ENCODE measurements at places on chromosomes 4 and X.
A peak's percentile ranks its signal among the peaks of the same experiment; 100 is the strongest.

DNA sequence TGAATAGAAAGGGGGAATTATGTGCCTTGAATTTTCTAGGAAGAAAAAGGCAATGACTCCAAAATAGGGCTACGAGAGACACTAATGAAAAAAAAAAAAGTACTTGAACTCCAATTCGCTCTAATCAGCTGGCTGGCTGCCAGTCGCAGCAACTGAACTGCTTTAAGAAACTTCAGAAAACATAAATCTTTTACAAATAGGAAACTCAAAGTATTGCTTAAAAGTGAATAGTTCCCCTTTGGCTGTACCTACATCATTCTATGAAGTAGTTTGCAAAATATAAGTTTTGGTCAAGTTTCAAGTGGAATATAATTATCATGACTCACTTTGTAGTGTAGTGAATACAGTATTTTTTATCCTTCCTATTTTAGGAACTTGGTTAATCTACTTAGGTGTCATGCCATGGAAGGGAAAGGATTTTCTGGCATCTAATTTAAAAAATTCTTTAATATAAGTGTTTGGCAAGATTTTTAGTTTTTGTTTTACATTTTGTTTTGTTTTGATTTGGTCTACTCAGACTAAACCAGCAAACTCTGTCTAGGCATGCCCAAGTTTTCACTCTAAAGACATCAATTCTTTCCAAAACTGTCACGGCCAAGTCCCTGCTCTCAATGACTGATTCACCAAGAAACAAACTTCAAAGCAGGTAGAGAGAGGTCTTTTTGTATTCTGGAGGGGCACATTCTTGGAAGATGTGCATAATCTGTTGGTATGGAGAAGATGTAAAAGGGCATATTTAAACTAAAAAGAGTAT lies 382.4 kb upstream of the GALNT7 start:
- no peak for DNase-seq

- no peak for DNase-seq
Measured at GRCh38 chr4:99859618-99860017, 34.6 kb downstream of the LAMTOR3 start.

DNA sequence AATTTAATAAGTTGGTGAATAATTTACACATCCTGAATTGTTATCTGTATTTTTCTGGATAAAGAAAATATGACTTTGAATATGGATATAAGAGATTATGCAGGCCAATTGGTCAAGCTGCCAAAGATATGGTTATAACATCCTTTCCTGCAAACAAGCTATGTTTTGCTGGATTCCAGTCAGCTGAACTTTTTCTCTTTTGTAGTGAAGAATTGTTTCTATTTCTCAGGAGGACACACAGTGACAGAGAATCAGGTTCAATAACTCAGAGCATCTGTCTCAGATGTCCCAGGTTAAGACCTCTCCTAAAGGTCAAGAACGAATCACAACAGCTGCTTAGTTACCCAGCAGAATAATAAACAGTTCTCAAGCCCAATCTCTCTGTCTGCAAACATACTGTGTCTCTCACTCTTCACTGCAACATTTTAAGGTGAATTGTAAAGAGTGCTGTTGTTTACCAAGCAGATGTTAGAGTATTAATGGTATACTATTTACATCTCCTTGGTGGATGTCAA lies 189.5 kb upstream of the ANKRD50 start:
- no peak for DNase-seq

DNA sequence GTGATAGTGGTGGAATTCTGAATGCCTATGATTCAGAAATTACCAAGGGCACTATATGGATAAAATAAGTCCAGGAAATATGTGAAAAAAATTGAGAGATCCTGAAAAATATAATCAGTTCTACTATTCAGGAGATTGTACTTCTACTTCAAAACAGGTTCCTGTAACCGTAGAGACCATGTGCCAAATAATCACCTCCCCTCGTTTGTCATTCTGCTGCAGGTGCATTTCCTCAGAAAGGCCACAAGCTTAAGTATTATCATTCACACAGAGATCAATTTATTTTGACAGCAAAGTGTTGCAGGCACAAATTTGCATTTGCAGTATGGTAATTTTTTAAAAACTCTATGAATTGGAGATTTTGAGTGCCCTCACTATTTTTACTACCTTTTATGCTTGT lies 1000.0 kb downstream of the CCSER1 start:
- no peak for DNase-seq

DNA sequence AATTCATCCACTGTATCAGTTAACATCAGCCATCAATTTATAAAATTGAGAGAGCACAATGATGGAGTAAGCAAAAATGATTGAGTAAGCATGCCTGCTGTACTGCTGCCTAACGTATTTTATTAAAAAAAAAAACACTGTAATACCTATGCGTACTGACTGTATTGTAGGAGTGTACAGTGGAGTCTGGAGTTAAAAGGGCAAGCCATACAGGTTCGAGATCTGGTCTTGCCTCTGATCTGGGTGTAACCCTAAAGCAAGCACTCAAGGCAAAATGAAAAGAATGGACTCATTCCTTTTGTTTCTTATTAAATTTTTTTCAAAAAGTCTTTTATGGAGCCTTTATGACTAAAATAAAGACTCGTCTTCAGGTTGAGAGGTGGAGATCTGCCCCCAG lies 894.2 kb upstream of the INTU start:
- no peak for DNase-seq

DNA sequence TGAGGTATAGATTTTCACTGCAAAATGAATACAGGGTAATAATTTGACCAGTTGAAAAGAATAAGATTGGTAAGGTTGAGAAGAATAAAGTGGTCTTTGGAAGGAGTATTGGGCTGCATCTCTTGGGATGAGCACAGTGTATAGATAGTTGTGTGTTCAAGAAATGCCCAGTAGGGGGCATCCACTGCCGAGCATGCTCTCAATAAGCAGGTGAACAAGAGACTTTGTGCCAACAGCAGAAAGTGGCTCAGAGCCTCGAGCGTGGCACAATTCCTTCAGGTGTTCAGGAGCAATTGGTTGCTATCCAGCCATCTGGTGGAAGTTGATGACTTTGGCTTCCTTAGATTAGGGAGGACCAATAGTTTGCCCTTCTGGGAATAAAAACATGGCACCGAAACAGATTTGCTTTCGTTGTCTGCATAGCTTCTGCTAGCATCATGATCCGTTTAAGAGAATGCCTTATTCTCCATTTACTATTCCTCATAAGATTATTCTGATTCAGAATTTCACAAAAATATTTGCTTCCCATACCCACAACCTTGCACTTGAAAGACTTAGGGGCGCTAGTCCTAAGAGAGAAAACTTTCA lies 258.1 kb upstream of the NEIL3 start:
- no peak for DNase-seq

DNA sequence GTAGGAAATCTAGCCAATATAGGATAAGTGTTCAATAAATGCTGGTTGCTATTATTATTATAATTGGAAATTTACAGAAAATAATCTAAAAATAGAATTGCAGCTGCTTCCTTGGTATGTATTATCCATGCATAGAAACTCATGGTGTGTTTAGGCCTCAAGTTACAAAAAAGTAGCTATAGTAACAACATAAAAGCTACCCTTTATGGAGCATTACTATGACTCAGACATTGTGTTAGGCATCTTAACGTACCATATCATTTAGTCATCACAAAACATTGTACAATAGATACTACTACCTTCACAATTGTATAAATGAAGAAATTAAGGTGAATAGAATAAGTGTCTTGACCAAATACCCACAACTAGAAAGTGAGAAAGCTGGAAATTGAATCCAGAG lies 126.9 kb upstream of the NRK start:
- no peak for DNase-seq

- no peak for DNase-seq
Measured at GRCh38 chr4:155762334-155762733, 3.5 kb downstream of the GUCY1B1 start.

- DNase-seq, result no peak
Measured at GRCh38 chr4:28562913-28563312, 1702.3 kb downstream of the STIM2 start.

DNA sequence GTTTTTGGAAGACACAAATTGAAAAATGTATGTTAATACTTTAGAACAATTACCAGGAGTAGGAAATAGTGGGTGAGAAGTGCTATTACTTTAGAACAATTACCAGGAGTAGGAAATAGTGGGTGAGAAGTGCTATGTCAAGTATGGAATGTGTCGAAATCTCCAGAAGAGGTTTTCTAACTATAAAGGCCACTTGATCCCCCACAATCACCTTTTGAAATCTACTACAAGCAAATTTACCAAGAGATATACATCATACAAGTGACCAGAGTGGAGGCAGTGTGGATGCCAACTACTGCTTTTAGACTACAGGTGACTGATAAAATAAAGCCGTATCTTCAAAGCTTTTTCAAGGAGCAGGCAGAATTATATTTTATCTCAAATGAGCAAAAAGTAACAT lies 43.1 kb downstream of the MAB21L2 start:
- no peak for DNase-seq

- DNase-seq, result no peak
Measured at GRCh38 chr4:23097251-23097650, 404.5 kb downstream of the GBA3 start.

GRCh38 chr4:134078230-134078914 lies 123.2 kb downstream of the PABPC4L start:
- DNase-seq, result no peak

GRCh38 chr4:109125084-109125483 lies 177.4 kb downstream of the COL25A1 start:
- DNase-seq, result no peak

DNA sequence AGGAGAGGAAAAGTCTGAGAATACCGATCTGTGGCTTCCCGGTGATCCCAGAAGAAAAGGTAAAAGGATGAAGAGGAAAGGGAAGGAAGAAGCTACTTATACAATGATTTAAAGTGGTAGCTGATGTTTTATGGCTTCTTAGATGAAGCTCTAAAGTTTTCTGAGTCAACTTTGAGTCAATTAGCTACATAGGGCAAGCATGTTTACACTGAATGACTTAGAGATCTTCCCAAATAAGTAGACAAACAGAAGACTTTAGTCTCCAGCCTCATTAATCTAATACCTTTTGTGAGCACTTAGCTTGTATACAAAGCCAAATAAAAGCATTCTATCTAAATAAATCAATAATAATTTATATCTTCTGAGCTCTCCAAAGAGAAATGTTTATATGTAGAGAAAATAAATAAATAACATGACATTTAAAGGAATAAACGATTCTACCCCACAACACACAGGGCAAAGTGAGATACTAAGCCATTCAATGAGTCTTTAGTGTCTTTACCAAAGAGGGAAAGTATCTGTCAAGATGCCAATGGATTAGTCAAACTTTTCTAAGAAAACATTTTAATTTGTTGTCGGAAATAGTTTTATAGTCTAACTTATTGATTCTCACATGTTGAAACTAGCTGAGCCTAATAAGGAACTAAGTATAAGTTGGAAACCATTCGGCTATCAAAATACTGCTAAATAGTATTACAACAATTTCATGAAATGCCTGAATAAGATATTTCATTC lies 46.0 kb upstream of the TMEM184C start:
- no peak for DNase-seq

DNA sequence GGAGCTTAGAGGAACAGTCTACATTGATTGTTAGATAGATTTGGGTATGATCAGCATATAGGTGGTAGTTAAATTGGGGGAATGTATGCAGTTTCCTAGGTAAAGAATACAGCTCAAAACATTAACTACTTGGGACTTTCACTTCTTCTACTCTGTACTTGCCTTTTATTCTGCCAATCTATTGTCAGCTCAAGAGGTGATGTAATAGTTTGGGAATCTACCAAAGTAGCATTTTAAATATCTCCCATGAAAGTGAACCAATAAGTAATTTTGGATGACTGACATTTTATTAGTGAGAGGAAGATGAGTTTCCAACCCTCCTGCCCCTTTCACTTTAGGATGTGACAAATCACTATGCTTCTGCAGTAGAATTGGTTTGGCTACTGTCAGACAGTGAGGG lies 43.4 kb downstream of the NUDT6 start:
- no peak for DNase-seq

GRCh38 chrX:85243761-85244449 lies at the start of the genes SATL1 and ZNF711:
TSS of gene SATL1 (minus strand) at chrX:85243779. CDS start at chrX:85108968, 134,811 bp downstream.
TSS of gene ZNF711 (plus strand) at chrX:85243991. CDS start at chrX:85247573, 3,582 bp downstream.
- DNase-seq, result no peak

- DNase-seq, result no peak
Measured at GRCh38 chr4:2791518-2792395, 1.1 kb upstream of the SH3BP2 start.

- no peak for DNase-seq
Measured at GRCh38 chr4:178296669-178297068, 854.4 kb upstream of the AGA start.

DNA sequence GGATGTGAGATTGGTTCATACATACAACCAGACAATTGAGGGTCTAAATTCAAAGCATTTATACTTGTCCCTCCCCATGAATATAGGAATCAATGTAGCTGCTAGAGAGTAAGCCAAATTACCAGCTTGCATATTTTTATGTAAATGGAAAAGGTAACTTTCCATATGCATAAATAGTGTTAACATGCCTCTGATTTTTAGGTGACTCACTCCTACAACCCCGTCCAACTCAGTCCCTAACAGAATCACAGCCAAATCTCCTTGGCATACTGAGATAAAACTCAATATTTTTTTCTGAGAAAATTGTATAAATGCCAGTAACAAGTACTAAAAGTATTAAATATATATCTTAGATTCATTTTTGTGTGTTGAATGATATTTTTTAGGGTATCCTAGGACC lies 67.2 kb downstream of the INPP4B start:
- DNase-seq, result no peak

DNA sequence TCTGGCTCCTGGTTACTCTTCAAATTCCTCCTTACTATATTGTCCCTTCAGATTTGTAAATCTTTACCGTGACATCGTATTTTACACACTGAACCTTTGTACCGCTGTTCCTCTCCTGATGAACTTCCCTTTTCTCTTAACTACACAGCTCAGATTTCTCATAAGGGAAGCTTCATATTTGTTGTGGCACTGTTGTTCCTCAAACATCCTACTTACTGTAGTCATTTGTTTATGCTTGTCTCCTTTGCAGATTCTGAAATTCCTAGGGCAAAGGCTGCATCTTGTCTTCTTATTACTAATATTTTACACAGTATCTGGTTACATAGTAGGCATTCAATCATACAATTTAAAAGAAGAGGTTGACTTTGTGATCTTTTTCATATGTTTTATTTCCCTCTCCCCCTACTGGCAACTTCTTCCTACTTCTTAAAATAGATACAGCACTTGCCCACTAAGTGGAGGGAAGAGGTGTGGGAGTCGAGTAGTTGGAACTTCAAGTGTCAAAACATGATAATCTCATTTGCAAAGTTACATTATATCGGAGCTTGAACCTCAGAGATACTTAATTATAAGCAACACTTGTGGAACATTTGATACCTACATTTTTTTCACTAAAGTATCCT lies 50.0 kb downstream of the TET2 start:
- no peak for DNase-seq

- peak; percentile 57 for DNase-seq
Measured at GRCh38 chrX:65697915-65698796, 30.7 kb downstream of the MSN start.

Data from activated effector memory CD4-positive, alpha-beta T cell treated with Interleukin-2 at 50 U/mL for 16 hours (primary cell).